ENCODE measurements at places on chromosomes 2 and 18.

DNA sequence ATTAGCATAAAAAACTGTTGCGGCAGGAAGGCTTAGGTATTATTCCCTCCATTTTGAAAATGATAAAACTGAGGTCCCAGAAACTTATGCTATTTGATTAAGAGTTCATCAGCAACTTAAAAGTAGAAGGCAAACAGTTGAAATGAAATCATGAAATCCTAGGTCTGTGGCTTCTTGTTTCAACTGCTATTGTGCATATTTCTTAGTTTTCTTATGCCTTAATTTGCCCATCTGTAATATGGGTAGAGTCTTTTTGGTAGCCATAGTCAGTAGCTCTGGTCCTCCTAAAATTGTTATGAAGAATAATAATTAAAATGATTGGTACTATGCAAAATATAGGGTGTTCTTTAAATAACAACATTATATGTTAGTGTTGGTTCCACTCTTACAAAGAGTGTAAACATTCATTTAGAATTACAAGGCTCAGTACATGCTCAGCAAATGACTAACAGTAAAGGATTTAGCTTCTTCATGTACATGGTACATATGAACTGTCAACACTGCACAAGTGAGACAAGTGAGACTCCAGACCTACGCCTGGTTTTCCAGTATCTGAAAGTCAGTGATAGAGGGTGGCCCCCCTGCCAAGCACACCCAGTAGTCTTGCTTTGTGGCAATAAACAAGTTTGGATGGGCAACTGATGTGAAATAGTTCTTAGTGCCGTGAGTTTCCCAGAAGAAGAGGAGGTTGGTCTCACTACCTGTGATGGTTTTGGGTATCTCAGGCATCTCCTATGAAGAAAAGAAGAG lies 9.6 kb downstream of the IL1A start:
- no peak for DNase-seq

GRCh38 chr2:171159372-171160118 lies 1.1 kb downstream of the TLK1 start:
- DNase-seq, result peak; percentile 75

- no peak for DNase-seq
Measured at GRCh38 chr2:223235986-223236385, 184.0 kb downstream of the KCNE4 start.

DNA sequence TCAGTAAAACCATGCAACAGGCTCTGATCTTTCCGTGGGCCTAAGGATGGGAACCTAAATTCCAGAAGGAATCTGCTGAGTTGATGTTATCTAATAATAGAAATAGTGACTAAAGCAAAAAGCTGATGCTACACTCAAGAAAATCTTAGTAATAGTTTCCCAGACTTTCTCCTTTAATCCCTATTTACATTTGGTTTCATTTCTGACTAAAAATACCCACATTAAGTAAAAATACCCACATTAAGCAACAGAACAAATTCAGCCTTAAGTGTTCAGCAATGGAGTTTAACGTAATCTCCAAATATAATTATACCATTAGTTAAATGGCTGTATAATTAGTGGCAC lies 50.3 kb downstream of the CCBE1 start:
- no peak for DNase-seq

DNA sequence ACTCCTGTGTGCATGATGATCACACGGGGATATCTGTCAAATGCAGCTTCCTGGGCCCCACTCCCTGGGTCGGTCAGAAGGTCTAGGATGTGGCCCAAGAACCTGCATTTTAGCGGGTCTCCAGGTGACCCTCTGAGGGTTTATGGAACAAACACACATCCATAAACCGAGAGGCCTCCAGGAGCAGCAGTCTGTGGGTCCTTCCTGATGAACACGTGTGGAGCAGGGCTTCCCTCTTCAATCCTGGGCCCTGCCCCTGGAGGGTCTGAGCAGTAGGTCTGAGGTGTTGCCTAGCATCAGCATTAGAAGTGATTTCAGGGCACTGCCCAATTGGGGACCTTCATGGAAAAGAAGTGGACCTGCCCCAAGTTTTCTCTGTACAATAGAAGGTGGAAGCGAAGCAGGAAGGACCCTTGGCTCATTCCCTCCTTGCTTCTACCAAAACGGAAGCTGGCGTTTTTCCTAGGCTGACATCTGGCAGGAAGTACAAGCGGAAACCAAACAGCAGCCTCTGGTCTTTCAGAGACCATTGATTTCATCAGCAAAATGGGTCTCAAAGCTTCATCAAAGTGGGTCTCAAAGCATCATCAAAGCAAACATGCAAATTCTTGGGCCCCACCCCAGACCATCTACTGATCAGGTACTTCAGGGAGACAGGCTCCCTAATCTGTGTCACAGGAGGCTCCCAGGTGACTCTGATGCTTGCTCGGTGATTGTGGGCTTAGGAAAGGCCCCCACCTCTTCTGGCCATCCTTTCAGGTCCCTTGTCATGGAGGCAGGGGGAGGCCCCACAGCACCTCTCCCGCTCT lies 30.7 kb downstream of the INO80C start:
- peak; percentile 51 for DNase-seq

DNA sequence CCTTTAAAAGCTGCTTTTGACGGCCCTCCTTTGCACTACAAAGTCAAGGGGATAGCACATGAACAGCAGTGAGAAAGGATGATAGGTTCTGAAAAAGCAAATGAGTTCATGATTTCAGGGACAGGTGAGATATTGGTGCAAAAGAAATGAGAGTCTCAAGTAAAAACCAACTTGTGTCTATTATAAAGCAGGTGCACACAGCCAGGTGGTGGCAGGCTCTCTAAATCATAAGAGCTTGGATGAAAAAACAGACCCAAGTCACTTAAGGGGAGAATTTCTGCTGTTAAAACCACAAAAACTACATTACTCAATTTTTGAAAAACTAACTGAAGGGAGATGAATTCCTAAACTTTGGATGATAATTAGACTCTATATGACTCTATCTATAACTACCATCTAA lies 201.5 kb downstream of the SP3 start:
- DNase-seq, result no peak

DNA sequence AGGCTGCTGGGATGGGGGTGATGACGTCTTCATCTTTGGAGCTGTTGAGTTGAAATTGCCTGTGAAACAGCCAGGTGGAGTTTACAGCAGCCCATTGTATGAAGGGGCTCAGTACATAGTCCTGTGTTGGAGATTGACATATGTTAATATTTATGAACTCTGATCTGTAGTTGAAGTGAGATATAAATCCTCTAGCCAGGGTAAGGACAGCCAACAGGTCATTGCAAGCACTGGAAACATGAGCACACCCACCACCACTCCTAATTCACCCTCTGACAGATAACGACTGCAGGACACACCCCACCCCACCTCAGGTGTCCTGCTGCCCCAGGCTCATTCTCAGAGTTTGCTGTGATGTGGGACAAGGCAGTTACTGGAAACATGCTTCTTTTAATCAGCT lies 112.4 kb upstream of the TRIB2 start:
- no peak for DNase-seq

DNA sequence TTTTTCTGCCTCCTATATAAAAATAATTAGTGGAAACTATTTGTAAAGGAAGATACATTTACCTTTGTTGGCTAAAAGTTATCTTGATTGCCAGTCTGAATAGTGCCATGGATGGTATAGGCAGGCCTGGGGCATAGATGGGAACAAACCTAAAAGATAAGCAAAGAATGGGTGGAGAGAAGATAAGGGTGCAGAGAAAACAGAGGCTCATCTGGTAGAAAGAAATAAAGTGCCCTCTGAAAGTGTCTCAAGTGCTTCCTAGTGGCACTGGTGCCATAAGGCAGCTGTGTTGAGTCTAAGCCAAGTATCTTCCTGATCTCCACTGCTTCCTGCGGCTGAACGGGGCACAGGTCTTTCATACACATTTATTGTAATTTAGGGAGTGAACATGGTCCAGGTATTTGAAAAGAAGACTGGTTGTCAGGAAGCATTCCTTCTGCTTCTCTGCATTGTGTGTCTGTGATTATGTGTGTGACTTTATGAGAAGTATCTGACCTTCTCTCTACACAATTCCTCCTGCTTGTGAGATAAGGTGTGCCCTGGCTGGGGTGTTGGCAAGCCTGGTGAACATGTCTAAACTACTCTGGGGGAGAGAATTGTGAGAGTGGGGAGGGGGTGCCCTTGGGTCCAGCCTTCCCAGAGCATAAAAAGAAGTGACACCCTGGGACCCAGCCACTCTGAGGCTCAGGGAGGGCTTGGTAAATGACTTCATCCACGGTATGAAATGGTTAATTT lies 280.5 kb downstream of the CAMKMT start:
- DNase-seq, result no peak

GRCh38 chr18:79458917-79459803 lies 63.4 kb downstream of the NFATC1 start:
- DNase-seq, result no peak

GRCh38 chr2:147031897-147032296 lies 812.9 kb upstream of the ACVR2A start:
- no peak for DNase-seq

GRCh38 chr2:105396254-105397024 lies 2.4 kb downstream of the FHL2 start:
- no peak for DNase-seq

GRCh38 chr18:54794823-54795222 lies 33.5 kb upstream of the RAB27B start:
- DNase-seq, result no peak

DNA sequence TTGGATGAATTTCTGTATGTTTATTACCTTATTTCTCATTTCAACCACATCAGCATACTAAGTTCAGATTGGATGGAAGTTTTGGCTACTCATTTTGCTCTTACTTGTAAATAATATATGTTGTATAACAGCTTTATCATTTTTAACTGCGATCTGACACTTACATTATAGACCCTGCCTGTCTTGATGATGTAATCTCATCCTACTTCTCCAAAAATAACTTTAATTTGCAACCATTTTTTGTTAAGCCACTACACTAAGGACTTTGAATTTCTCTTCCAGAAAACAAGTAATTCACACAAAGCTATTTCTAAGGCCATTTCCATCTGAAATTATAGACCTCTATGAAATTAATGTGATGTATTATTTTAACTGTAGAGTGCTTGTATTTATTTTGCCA lies 240.7 kb downstream of the WDR7 start:
- DNase-seq, result no peak

GRCh38 chr2:191109888-191110287 lies 40.9 kb downstream of the STAT4 start:
- no peak for DNase-seq

- DNase-seq, result no peak
Measured at GRCh38 chr18:52605345-52605744, 265.3 kb downstream of the DCC start.
